ENCODE measurements at places on chromosomes 16 and 17.

- no peak for DNase-seq
Measured at GRCh38 chr17:61349350-61349749, 50.3 kb upstream of the TBX2 start.

GRCh38 chr16:69324013-69324531, 6.3 kb downstream of the PDF start:
- no peak for DNase-seq

- DNase-seq: peak; percentile 67
Measured at GRCh38 chr17:82217530-82218204, 5.0 kb upstream of the CCDC57 start.

DNA sequence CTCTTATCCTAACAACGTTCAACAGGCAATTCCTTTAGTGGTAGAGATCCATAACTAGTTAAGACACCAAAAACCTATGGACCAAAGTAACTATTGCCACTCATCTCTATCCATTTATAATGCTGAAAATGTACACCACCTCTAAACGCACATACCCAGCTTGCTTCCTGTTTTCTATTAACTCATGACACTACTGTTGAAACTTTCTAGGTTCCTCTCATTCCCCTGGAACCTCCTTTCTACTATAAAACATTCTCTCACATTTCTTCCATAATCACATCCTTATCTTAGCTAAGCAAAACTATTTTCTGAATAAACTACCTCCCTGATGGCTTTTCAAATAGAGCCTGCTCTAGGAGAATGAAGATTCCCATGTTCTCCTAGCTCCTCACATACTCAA, 42.9 kb upstream of the KSR1 start:
- no peak for DNase-seq

Measured in epithelial cell of esophagus (primary cell).